Fibroblast of the aortic adventitia (primary cell): ENCODE measurements at places on chromosomes 6 and 20.

- DNase-seq = no peak
Observed at GRCh38 chr6:64010666-64011065, 375.1 kb downstream of the PHF3 start.

GRCh38 chr6:132228894-132229293 is 172.4 kb downstream of the MOXD1 start:
- DNase-seq = no peak

- no peak for DNase-seq
Observed at GRCh38 chr20:57751411-57751810, 41.6 kb upstream of the PMEPA1 start.

DNA sequence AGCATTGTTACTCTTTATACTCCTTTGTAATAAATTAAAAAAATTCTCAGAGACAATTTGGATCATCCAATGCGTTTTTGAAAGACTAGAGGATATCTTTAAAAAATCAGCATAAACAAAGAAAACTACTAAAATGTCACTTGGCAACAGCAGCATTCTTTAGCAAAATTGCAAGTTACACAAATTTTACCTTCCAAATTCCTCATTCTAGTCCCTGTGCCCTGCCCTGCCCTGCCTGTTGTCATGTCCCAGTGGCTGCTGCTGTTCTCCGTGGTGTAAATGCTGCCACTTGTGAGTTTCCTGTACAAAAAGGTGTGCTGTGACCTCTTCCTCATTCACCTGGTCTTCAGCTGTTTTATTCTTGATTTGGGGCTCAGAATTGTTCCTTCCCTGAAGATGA is 83.2 kb downstream of the CDC5L start:
- no peak for DNase-seq

DNA sequence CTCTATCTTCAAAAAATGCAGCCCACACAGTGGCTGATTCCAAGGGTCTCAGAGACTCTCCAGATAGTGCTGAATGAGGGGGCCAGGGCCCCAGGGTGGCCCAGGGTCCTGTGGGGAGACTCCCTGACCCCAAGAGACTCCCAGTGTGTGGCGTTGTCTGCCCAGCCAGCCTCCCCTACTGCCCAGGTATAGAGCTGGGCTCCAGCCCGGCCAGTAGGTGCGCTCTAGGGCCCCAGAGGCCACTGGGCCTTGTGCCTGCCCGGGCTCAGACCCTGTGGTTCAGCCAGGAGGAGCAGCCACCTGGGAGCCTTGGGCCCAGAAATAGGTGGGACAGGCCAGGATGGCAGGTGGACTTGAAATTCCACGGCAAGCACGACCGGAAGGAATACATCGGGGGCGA is 30.3 kb upstream of the GATA5 start:
- DNase-seq = no peak

DNA sequence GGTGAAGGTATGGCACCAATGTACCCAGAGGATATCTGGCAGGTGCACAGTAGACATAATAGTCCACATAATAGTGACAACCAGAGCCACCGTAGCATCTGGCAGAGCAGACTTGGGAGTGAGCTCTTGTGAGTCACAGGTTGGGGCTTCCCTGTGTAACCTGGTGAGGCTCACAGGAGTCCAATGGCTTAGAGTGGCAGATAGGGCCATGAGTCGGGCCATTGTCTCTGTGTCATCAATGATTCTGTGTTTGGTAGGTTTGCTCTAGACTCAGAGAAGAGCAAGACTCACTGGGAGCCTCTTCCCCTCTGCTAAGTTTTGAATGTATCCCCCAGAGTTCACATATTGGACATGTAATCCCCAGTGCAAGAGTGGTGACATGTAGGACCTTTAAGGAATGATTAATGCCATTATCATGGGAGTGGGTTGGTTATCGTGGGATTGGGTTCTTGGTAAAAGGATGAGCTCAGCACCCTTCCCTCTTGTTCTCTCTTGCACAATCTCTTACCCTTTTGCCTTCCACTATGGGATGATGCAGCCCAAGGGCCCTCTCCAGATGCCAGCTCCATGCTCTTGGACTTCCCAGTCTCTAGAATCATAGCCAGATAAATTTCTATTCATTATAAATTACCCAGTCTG is 22.6 kb upstream of the SIRPA start:
- no peak for DNase-seq

DNA sequence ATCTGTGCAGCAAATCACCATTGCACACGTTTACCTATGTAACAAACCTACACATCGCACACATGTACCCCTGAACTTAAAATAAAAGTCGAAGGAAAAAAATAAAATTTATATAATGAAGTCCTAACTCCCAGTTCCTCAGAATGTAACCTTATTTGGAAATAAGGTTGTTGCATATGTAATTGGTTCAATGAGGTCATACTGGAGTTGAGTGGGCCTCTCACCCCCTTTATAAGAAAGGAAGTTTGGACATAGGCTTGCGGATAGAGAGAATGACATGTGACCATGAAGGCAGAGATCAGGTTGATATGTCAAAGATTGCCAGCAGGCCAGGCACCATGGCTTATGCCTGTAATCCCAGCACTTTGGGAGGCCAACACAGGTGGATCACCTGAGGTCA is 16.1 kb upstream of the ZBTB22 start:
- DNase-seq = no peak

DNA sequence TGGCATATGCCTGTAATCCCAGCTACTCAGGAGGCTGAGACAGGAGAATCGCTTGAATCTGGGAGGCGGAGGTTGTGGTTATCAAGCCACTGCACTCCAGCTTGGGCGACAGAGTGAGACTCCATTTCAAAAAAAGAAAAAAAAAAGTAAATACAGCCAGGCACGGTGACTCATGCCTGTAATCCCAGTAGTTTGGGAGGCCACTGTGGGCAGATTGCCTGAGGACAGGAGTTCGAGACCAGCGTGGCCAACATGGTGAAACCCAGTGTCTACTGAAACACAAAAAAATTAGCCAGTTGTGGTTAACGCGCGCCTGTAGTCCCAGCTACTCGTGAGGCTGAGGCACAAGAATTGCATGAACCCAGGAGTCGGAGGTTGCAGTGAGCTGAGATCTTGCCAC is 1.5 kb upstream of the NINL start:
- DNase-seq = no peak

GRCh38 chr6:27866357-27867050 is 45.7 kb downstream of the OR2B2 start:
- DNase-seq = peak; percentile 76

GRCh38 chr6:77292564-77293546 is 170.4 kb downstream of the HTR1B start:
- DNase-seq = peak; percentile 81

DNA sequence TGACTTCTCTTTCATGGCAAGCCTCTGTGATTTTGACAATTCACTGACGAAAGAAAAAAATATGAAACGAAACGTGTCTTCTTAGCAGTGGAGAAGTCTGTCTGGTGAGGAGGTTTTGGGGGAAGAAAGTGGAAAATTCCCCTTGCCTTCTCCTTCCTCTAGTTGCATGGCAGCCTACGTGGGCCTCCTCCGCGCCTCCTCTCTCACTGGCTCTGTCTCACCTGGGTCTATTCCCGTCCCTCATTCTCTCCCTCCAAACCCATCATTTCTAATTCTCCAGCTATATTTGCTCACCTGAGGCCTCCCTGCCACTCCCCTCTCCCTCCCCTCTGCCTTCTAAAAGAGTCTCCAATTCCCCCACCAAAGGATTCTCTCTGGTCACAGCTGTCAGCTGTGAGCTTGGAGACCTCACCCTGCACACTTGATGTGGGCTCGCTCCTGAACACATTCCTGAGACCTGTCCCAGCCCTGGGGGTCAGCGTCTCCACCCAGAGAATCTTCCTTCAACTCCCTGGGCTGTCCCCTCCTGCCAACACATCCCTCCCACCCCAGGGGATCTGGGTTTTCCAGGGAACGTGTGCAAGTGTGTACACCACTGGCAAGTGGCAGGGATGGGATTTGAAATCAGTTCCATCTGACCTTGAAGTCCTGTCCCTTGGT is 159.6 kb upstream of the PMEPA1 start:
- no peak for DNase-seq

DNA sequence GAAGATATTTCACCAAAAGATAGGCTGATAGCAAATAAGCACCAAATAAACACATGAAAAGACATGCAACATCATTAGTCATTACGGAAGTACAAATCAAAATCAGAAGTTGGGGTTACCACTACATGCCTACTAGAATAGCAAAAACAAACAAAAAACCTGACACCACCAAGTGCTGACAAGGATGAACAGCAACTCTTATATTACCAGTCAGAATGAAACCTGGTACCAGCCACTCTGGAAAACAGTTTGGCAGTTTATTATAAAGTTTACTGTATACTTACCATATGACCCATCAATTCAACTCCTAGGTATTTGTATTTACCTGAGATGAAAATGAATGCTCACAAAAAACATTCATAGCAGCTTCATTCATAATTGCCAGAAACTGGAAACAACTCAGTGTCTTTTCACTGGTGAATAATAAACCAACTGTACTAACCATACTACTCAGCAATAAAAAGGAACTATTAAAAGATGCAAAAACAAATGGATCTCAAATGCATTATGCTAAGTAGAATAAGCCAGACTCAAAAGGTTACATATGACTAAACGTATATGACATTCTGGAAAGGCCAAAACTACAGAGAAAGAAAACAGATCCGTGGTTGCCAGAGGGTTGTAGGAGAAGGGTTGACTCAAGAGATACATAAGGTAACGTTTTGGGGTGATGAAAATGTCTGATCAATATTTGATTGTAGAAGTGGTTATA is 33.0 kb downstream of the NUP153 start:
- DNase-seq = no peak

GRCh38 chr20:52798124-52798523 is 174.0 kb upstream of the TSHZ2 start:
- DNase-seq = no peak

GRCh38 chr20:13147971-13148370 is 73.1 kb upstream of the ISM1 start:
- no peak for DNase-seq

GRCh38 chr6:89927791-89928550 is 33.7 kb downstream of the GJA10 start:
- DNase-seq = peak; percentile 40

GRCh38 chr20:45336530-45337366 is 11.5 kb downstream of the SDC4 start:
- peak; percentile 84 for DNase-seq

GRCh38 chr6:19413323-19413722 is 423.8 kb upstream of the ID4 start:
- peak; percentile 80 for DNase-seq

GRCh38 chr20:45510242-45510862 is 5.1 kb downstream of the SPINT3 start:
- DNase-seq = peak; percentile 28

GRCh38 chr20:17507032-17507431 is 24.1 kb downstream of the BFSP1 start:
- DNase-seq = no peak

- DNase-seq = peak; percentile 65
Observed at GRCh38 chr6:84663866-84664265, 100.5 kb downstream of the TBX18 start.

GRCh38 chr6:36386495-36387439 is 702 bp downstream of the ETV7 start:
- peak; percentile 77 for DNase-seq

- no peak for DNase-seq
Observed at GRCh38 chr6:2215342-2215741, 30.1 kb downstream of the GMDS start.

DNA sequence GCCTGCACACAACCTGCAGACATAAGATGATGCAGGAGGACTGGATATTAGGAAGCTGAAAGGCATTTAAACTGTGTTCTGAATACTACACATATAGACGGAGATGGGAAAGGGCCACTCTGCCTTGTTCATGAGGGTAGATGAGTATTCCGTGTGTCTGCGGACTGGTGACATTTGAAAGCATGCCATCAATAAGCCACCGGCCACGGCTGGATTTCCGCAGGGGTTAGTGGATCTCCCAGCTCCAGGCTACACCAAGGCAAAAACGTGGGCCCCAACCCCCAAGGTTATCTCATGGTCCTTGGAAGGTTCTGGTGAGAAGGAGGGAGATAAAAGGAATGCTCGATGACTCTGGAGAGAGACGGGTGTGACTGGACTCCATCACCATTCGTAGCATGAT is 78.6 kb upstream of the THBS2 start:
- no peak for DNase-seq

DNA sequence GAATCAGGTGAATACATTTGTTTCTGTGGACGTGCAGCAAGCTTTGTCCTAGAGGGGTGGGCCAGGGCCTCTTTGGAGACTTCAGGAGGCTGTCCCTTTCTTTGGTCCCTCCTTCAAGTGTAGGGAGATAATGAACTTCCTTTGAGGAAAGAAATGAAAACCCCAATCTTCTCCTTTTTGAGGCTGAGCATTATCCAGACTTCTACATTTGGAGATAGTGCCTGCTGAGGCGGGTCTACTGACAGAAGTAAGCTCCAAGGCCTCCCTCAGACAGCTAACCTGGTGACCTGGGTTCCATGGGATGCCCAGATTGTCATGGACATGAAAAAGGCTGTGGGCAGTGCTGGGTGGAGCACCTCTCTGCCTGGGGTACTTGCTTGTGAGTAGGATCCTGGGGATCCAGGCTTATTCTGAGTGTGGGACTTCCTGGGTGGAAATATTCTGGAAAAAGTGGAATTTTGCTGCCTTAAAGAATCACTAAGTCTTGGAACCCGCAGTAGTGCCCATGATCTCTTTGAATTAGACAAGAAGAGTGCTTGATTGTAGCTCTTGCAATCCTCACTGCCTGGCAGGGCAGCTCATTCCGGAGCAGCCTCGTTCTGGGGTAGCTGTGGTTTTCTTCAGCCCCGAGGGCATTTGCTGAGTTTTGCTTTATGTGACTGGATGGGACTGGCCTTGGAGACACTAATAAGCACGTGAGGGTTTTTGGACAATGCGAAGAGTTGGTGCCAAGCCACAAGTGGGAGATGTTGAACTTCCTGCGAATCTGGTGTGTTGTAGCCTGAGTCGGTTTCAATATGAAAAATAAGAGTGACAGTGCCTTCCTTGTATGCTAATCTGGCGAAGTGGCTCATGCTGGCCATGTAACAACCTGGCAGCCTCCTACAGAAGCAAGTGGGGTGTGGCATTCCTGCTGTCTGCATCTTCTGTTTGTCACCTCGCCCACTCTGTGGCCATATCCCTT is 28.1 kb downstream of the SNRNP48 start:
- peak; percentile 97 for DNase-seq

GRCh38 chr6:137146206-137146605 is 27.2 kb downstream of the IL22RA2 start:
- DNase-seq = no peak

GRCh38 chr6:32842690-32843089 is 1.2 kb downstream of the PSMB8 start:
- DNase-seq = no peak

DNA sequence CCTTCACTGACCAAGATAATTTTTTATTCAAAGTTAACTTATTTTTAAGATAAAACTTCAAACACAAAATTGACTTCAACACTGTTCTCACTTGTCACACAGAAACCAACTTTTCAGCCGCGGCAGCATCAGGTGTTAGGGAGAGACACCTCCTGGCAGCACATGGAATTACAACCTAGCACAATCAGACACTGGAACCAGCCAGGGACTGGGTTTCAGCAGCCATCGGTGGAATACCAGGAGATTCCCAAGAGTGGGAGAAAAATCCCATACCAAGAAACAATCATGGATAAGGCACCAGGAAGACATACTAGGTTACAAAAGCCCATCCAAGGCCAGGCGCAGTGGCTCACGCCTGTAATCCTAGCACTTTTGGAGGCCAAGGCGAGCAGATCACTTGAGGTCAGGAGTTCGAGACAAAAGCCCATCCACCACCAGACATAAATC is 70.0 kb downstream of the SNX5 start:
- peak; percentile 84 for DNase-seq

GRCh38 chr6:146984251-146984924 is 219.8 kb upstream of the STXBP5 start:
- DNase-seq = peak; percentile 15

GRCh38 chr20:33400812-33401183 is 521 bp downstream of the CDK5RAP1 start:
- peak; percentile 26 for DNase-seq

GRCh38 chr20:62603907-62604785 is 38.2 kb upstream of the SLCO4A1 start:
- DNase-seq = no peak
